Activated CD8-positive, alpha-beta memory T cell treated with anti-CD3 and anti-CD28 coated beads for 48 hours (primary cell): ENCODE measurements at places on chromosomes 7 and 10.

DNA sequence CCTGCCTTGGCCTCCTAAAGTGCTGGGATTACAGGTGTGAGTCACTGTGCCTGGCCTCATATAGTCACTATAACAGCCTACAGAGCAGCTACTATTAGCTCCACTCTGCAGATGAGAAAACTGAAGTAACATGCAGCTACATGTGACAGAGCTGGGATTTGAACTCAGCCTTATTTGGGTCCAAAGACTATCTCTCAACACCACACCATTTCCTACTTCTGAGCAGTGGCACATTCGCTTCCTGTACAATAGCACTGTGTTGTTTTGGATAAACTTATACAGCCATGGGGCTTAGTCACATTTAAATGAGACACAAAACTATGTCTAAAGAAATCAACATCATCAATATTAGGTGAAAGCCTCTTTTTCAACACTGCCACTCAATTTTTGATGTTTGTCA is 69.8 kb upstream of the DNAJB12 start:
- DNase-seq: no peak

DNA sequence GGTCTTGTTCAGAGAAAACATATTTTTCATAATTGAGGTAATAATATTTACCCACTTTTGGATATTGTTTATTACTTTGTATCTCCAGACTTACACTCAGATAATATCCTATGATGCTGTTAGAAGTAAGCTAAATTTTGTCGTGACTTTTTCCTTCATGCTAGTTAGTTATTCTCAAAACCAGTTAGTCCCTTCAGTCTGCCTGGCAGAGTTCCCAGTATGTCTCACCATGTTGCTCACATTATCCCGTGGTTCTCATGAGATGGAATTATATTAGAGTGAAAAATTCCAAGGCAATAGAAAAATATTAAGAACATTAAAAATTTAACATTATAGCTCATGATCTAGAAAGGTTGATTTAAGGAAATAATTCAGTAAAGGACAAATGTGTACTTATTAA is 81.5 kb upstream of the SMIM30 start:
- no peak for DNase-seq

- no peak for DNase-seq
These were observed 328.4 kb upstream of the GNAI1 start for GRCh38 chr7:79806161-79806734.

DNA sequence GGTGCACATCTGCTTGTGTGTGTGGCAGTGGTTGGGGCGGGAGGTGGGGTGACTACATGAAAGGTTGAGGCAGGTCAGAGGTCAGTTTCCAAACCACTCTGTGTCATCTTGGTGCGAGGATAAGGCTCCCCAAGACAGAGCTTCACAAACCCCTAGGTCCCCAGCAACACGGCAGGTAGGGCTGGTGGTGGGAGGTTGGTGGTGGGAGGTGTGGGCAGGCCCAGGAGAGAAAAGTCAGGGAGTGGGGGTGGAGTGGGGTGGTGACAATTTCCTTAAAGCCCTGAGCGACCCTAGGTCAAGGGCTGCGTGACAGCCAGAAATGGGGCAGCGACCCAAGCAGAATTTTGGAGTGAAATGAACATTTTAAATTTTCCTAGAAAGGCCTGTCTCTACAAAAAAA is 1.6 kb upstream of the STRA8 start:
- no peak for DNase-seq

DNA sequence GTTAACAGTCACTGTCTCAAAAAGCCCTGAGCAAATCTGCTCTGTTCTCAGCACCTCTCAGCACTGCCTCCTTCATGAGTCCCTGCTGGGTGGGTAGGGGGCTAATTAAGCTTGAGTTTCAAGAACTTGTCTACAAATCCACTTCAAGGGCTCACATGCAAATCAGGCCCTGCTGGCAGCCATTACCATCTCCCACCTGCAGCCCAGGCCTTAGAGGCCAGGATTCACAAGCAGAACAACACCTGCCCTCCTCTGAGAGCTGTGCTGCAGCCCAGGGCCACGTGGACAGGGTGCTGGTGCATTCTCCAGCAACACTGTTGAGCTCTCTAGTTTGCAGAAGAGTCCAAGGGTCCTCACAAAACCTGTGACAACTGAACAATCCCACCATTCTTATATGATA is 119.2 kb downstream of the DPP6 start:
- no peak for DNase-seq

DNA sequence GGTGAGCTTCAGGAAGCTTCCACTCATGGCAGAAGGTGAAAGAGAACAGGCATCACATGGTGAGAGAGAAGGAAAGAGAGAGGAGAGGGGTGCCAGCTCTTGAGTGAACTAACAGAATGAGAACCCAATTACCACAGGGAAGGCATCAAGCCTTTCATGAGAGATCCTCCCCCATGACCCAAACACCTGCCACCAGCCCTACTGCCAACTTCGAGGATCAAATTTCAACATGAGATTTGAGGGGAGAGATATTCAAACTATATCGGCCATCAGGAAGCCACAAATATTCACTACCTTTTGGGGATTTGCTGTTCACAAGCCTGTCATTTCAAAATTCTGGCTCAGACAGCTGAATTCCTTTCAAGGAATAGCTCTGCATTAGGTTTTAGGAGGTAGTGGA is 39.9 kb upstream of the SMNDC1 start:
- no peak for DNase-seq

- DNase-seq: no peak
These were observed 134.1 kb upstream of the GDF10 start for GRCh38 chr10:47165711-47166404.

DNA sequence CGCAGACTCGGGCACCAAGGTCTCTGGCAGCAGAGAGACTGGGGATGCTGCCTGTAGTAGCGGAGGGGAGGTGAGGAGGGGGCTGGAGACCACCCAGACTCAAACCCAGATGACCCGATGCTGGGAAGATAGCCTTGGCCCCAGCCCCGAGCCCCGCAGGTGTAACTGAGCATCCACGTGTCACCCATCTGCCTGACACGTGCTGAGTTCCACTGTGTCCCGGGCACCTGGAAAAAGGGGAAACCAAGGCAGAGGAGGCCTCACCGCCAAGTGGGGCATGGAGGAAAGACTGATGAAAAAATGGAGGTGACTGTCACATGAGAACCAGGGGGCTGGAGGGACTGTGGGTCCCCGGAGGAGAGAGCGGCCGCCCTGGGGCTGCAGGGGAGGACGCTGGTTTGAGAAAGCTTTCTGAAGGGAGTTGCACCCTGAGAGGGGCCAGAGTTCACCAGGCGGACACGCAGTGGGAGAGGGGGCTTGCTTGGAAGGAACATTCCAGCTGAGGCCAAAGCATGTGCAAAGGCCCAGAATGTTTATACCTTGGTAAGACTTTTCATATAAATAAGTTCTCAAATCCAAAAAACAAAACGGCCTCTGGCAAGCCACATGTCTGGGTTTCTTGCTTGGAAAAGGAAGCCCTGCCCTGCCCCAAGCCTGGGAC is 27.4 kb upstream of the ELN start:
- DNase-seq: no peak

- no peak for DNase-seq
These were observed 651 bp upstream of the SKAP2 start for GRCh38 chr7:26865094-26865388.

GRCh38 chr7:144038887-144039286 is 9.9 kb upstream of the OR2A5 start:
- no peak for DNase-seq

- DNase-seq: no peak
These were observed 268.9 kb upstream of the KLF6 start for GRCh38 chr10:4053940-4054339.

- no peak for DNase-seq
These were observed 411.1 kb downstream of the GFRA1 start for GRCh38 chr10:115861864-115862263.

GRCh38 chr7:76315364-76315763 is 12.9 kb downstream of the HSPB1 start:
- no peak for DNase-seq

- DNase-seq: no peak
These were observed 37.6 kb downstream of the R3HCC1L start for GRCh38 chr10:98172073-98172472.

DNA sequence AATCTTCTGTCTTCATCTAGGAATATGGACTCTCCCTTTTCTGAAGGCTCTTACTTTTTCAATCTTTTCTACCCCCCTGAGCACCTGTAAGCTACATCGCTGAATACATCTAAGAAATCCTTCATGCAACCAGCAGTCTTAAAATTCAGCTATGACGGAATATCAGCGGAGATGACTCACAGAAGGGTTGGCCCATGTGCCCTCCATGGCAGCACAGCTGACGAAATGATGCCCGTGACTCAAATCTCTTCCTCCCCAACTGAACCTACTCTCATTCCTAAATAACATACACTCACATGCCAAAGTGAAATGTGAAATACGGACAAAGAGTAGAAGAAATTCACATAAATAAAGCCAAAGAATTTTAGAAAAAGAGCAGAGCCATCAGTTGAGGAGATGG is 30.3 kb upstream of the NCAPG2 start:
- DNase-seq: no peak

GRCh38 chr10:44049301-44050015 is 335.4 kb downstream of the CXCL12 start:
- no peak for DNase-seq

DNA sequence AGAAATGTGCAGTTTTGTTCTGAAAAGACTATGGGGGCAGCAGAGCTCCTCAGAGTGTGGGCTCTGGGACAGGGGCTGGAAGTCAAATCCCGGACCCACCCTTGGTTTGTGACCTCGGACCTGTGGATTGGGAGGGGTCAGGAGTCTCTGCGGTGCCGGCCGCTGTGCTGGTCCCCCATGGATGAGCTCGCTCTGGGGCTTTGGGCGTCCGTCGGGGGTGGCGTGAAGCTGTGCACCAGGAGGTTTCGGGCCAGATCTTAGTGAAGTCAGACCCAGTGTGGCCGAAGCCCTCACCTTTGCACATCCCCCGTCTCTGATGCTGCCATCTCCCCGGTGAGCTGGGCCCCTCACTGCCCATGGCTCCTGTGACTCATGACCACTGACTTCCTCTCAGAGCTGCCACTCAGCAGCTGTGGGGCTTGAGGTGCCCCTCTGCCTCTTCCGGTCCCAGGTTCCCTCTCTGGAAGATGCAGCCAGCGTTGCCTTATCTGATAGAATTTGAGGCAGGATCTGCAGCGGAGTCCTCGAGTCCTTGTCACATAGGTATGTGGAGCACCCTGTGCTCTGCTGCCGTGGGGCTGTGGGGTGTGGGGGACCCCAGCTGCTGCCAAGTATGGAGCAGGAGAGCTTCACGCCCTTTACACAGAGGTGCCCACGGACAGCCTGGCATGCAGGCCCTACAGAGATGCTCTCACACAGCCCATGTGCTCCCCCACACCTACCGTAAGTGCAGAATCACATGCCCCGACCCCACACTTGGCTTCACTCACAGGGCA is 11.4 kb upstream of the SCART1 start:
- DNase-seq: no peak

DNA sequence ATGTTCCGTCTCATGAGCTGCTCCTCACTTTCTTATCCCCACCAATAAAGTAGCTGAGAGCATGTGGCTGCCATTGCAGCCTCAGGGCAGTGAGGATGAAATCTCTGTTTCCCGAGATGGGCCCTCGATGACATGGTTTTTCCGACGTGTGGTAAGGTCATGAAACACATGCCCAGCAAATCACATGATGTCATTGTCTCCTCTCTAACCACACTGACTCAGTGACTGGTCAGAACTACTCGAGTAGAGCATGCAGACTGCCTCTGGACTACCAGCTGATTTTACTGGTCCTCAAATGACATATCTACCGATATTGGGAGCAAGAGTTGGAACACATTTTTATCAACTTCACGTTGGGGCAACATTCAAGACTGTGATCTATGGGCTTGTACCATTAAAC is 786.1 kb downstream of the CNTNAP2 start:
- DNase-seq: no peak

GRCh38 chr7:75878312-75878768 is 494 bp upstream of the RHBDD2 start:
- DNase-seq: no peak

DNA sequence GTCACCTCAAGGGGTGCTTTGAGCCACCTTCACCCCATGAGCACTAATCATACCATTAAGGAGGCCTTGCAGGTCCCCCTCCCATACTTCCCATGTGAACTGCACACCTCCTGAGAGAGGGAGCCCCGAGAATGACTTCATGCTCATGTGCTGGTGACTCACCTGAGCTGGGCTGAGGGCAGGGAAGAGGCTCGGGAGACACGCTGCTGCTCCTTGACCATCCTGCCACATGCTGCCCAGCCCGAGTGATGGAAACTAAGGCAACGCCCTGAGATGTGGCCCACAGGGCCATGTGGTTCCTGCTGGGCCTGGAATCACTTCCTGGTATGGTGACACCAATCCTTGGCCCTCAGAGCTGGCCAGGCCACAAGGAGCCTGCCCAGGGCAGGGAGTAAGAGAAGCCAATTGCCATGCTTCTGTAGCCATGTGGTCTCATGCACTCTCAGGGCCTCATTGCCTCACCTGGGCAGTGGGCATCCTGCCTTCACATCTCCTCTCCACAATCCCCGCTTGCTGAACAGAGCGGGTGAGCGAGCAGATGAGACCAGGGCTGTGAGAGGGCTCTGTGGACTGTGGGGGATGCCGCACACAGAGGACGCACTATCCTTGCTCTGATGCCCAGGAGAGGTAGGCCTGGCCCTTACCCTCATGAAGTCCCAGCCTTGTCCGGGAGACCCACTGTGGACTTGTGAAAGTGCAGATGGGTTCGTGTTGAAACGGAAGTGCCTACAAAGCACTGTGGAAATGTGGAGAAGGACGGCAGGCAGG is 18.3 kb upstream of the PPIF start:
- no peak for DNase-seq

GRCh38 chr10:44640429-44640828 is 255.5 kb upstream of the CXCL12 start:
- no peak for DNase-seq

GRCh38 chr10:122056431-122057094 is 67.6 kb downstream of the TACC2 start:
- no peak for DNase-seq

GRCh38 chr10:93501650-93502049 is 5.2 kb downstream of the CEP55 start:
- no peak for DNase-seq

DNA sequence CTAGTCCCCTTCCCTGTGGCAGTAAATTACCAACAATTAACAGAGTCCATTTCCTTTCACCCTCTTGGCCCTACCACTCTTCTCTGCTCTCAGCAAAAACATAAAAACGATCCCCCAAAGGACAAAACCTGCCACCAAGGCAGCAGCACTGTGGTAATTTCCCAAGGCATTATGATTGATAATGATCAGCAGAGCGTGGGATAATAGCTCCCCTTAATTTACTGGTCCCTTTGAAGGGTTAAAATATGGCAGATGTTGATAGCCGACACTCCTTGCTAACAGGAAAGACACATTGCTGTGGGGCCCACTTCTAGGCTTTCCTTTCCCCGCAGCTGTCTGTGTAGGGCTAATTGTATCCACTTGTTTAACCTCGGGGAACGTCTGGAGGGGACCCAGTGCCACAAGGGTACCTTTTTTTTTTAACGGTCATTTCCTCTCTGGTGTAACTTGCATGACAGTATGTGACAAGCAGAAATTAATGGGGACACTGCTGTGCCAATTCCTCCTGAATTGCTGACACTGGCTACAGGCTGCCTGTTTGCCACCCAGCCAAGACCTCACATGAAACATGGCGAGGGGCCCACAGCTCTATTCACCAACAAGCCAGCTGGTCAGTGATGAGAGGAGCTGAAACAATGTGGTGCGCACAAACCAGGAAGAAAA is 81.3 kb downstream of the CDK6 start:
- DNase-seq: no peak
